ENCODE measurements at places on chromosomes 11 and 22.

GRCh38 chr11:65377036-65377435 lies 5.4 kb downstream of the SLC25A45 start:
- no peak for DNase-seq

GRCh38 chr11:11422411-11423128 lies 69.5 kb upstream of the CSNK2A3 start:
- DNase-seq: no peak

DNA sequence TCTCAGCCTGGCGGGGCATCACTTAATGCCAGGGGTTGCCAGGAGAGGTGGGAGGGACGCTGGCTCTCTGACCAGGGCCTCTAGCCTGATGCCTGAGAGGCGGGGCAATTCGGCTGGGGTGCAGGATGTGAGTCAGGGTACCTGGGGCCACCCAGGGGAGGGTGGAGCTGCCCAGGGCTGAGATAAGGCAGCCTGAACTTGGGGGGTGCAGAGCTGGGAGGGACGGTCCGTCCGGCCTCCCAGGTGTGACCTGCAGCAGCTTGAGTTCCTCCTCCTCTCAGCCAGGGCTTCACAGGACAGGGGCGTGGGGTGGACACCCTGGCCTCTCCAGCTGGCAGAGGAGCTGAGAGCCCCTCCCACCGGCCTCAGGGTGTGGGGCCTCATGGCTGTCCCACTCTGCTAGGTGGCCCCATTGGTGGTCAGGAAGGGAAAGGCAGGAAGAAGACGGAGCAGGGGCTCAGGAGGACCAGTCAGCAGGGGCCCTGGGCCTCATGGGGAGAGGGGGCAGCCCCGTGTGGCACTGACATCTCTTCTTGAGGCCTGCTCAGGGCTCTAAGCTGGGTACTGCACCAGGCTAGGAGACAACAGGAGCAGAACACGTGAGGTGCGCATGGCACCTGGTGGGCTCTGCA lies 942 bp upstream of the RPS6KA4 start:
- peak; percentile 56 for DNase-seq

DNA sequence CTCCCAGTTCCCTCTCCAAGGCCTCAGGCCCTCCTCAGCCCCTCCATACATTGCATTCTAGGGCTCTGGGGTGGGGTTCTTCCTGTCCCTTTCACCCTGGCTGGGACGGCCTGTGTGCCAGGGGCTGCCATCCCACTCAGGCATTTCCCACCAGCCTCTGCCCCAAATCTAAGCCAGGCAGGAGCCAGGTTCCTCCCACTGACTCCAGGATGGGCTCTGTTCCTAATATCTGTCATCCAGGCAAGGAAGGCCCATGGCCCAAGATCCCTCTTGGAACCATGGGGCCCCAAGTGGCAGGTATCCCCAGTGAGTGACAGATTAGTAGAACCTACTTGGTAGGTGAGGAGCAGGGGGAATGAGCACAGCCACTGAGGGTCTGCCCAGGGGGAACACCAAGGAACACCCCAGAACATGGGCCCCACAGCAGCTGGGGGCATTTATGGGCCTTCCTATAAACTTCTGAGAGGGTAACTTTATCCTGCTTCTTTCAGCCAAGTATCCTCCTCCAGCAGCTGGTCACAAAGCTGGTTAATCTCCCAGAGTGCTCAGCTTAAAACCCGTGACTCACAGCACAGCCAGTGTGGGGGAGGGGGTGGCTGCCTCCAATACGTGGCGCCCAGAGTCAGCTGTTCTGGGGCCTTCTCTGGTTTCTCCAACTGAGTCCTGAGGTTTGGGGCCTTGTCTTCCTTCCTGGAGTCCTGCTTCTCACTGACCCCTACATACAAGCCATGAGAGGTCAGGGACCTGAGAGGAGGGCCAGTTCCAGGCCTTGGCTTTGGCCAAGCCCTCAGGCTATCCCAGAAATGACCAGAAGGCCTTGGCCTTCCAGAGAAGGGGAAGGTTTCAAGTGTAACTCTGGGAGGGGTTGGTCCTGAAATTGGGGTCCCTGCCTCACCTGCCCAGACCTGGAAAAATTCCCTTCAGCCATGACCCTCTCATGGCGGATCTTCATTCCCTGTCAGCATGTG lies 19.9 kb upstream of the MYOD1 start:
- no peak for DNase-seq

DNA sequence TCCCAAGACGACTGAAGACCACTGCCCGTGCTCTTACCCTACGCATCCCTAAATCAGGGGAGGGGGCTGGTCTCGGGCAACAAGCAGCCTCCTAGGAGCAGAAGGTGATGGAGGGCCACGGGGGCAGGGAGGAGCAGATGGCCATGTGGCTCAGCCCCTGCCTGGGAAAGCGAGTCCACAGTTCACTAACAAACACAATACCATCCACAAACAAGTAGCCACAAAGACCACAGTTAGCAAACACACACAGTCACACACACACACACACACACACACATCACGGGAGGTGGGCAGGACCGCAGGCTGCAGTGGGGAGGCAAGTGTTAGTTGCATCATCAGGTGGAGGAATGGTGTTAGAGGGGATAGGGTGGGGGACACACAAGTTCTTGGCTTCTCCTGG lies 13.2 kb upstream of the FXYD2 start:
- no peak for DNase-seq

GRCh38 chr11:2100361-2101170 lies 38.6 kb downstream of the IGF2 start:
- no peak for DNase-seq

- DNase-seq: no peak
These were observed 57.7 kb downstream of the APOL5 start for GRCh38 chr22:35775339-35775738.

- DNase-seq: no peak
These were observed 3.9 kb upstream of the BCL2L13 start for GRCh38 chr22:17634696-17635095.

GRCh38 chr11:6656936-6657335 lies 1.3 kb upstream of the DCHS1 start:
- no peak for DNase-seq

Data from HS-27A (cell line).